ENCODE measurements at places on chromosomes 11 and 22. TPM values are rescaled to one million over a fixed set of nuclear protein-coding genes. Genes with fewer than 3 reads are reported as not detected.

The ADAMTS15 gene
- 8.0 TPM for total RNA-seq

The LRRC32 gene
- not detected for total RNA-seq

The UQCR10 gene
- total RNA-seq, result 69.3 TPM

The TMPRSS4 gene
- 60.5 TPM for total RNA-seq

The NXPE1 gene
- not detected for total RNA-seq

The VSIG10L2 gene
- not detected for total RNA-seq

The GRK3 gene
- 2.1 TPM for total RNA-seq

The PGA4 gene
- not detected for total RNA-seq

The APOA5 gene
- not detected for total RNA-seq

The ESRRA gene
- 87.9 TPM for total RNA-seq

The MUC5AC gene
- total RNA-seq, result not detected

The PTH gene
- not detected for total RNA-seq

The BTBD10 gene
- 59.3 TPM for total RNA-seq

The OR51B4 gene
- not detected for total RNA-seq

The MS4A3 gene
- total RNA-seq, result not detected

The OR6A2 gene
- not detected for total RNA-seq

The FBLN1 gene
- total RNA-seq, result 46.7 TPM

The MALAT1 gene
- 1,826 TPM for total RNA-seq

The SAA4 gene
- 0.42 TPM for total RNA-seq

The RTN4RL2 gene
- total RNA-seq, result 0.14 TPM

The SHANK2 gene
- 8.6 TPM for total RNA-seq

The EHF gene
- 160 TPM for total RNA-seq

The HEPN1 gene
- total RNA-seq, result not detected

The ESAM gene
- total RNA-seq, result not detected

All from airway epithelial cell (primary cell).